Gastroesophageal sphincter (tissue), 4 donors: ENCODE measurements at places on chromosomes 2 and 18.
A peak's percentile ranks its signal among the peaks of the same experiment; 100 is the strongest.

DNA sequence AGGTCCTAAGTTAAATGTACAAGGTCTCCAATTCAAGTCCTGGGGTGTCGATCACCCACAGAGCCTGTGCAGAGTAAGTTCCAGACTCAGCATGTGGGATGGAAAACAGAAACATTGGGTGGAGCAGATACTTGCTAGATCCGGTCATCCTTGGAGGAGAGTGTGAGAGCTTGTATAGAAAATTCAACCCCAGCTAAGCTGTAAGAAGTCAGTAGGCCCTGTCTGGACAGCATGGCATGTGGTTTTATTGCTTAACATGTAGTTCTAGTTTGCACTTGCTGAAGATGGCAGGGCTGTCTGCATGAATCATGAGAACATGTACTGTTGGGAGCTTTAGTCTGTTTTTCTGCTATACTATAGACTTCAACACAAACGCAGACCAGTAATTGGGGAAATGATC lies 189.6 kb upstream of the RMP24 start:
- ATAC-seq = no peak

DNA sequence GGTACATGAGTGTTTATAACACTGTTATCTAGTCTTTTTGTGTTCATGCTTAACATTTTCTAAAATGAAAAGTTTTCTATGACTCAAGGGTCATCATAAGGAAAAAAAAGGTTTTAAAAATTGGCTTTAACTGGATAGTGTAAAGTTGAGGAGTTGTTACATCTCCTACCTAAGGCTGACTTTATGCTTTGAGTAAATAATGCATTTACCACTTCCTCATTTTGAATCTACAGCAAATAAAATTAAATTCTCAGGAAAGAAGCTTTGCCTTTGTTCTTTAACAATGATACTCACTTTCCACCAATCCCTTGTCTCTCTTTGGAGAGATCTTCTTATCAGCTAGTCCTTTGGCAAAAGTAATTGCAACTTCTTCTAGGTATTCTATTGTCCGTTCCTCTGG lies 29.7 kb downstream of the HADHA start:
- ATAC-seq = no peak

DNA sequence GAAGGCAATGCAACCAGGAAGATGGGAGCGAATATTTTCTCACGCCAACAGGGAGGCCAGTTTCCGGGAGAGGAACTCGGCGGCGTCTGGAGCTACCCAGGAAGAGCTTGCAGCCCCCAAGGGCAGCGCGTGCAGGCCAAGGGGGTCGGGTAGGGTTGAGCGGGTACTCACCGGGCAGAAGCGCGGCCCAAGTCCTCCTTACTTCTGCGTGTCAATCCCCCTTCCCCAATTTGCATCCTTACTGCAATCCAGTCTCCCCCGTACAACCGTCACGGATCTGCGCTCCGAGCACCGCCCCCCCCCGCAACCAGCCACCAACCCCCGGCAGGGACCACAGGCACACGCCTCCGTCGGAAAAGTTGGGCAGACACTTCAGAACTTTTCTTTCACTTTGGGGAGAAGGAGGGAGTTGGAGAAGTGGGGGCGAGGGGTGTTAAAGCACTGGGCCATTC lies 1.3 kb downstream of the ATP8B1 start:
- no peak for ATAC-seq

- ATAC-seq = no peak
Measured at GRCh38 chr2:154623819-154624218, 74.7 kb upstream of the KCNJ3 start.

DNA sequence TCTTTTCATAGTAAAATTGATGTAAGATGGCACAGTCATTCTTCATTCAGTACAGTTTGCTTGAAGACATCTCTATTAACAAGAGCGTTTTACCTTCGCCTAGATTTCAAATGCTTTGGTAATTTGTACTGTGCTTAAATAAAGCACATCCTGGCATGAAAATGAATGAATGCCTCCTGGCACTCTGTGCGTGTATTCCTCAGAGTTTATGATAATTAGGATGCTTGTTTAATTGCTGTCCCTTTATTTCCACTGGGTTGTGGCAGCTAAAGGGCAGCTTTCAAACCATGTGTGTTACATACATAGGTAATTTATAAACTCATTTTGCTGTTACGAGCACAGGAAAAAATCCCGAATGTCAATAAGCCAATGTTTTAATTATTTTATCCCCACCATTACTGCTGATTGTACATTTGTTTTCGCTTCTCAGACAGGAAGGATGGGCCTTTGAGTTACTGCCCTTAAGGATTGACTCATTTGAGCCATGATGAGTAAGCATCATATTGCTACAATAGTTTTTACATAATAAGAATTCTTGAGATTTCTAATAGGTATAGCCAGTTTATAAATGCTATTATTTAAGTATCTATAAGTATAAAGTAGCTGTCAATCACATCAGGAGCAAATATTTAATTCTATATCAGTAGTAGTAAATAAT lies 516.5 kb downstream of the XIRP2 start:
- ATAC-seq = no peak

DNA sequence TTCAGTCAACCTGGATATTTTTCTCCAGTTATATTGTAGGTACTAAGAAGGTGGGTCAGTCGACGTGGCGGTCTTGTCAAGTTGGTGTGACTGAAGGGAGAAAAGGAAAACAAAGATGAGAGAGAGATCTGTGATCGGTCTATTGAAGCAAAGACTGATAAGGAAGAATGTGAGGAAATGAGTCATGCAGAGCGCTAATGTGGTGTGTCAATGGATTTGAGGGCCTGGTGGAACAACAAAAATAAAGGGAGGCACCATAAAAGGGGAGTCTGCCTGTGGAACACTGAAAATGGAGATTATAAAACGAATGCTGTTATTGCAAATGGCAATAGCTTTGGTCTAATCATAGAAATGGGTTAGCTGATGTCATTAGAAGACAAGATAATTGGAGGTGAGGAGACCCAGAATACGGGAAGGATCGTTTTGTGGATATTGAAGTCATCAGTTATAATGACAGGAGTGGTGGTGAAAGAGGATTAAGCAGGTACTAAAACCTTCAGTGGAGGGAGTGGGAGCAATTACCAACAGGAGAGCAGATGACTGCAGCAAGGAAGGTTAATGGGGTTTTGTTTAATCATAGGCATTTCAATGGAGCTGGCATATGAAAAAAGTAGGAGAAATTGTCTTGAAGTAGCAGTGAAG lies 599.1 kb upstream of the FSHR start:
- no peak for ATAC-seq

- peak; percentile 97 for ATAC-seq
Measured at GRCh38 chr2:63698786-63699548, 110.2 kb downstream of the MDH1 start.

GRCh38 chr18:79392226-79392625 lies 3.5 kb upstream of the NFATC1 start:
- no peak for ATAC-seq

DNA sequence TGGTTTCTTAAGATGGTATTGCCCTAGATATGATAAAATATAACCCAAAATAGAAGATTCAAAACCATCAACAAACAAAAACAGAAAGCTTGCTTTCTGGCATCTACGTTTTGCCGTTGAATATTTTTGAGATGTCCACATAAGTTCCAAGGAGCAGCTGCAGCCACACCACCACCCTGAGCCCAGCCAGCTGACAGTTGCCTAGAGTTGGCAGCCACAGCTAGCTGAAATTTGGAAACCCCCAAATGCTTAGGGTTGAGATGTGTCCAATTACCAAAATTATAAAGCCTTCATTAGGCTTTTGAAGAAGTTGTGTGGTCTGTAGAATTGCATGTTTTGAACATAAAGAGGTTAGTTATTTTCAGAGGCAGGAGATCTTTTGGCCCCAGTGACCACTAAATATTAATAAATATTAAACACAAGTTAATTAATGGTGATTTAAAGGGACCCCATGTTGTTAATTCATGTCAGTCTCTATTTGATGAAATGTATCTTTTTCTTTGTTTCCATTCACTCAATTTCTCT lies 118.1 kb upstream of the DTNA start:
- no peak for ATAC-seq

GRCh38 chr2:113089916-113090315 lies 22.1 kb downstream of the IL1F10 start:
- ATAC-seq = no peak
